ENCODE measurements at places on chromosomes 5 and 9. TPM values are rescaled to one million over a fixed set of nuclear protein-coding genes. Genes with fewer than 3 reads are reported as not detected.

DNA sequence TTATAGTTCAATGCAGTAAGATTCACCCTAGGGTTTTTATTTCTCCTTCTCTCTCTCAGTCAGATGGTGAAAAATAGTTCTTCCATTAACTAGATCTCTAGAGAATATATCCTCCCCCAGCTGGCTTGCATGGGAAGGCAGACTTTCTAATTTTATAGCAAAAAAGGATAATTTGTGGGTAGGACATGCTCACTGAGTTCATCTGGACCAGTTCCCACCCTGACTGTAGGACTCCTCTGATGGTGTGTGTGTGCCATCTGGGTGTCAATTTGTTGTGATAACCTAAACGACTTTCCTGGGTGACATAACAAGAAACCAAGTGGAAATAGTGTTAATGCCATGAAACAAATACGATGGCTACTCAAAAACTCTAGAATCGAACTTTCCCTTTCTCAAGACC, 44.9 kb downstream of the APBA1 start:
- H3K27me3 ChIP-seq: no peaks in the 10 kb centered on the region
- DNase-seq: no peak
- H3K4me3 ChIP-seq: no peak overlapping the region
- H3K36me3 ChIP-seq: no peaks in the 10 kb centered on the region

Gene JAKMIP2
- not detected for total RNA-seq

Gene KLHL3
- total RNA-seq: 4.1 TPM

DNA sequence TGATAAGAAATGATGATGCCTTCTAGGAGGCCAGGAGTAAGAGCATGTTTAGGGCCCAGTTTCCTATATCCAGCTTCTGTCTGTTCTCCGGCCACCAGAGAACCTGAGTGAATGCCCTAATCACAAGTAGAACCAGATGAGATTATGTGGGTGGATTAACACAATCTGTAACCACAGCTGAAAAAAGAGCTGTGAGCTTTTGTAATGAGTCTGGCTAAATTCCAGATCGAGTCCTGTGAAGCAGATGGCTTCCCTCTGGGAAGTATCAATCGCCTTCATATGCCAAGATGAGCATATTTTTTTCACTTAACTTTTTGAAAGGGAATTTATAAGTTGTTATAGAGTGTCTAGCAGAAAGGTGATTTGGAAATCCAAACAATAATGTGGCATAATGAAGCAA, 99.8 kb downstream of the NNT start:
- peaks cover 4% of the 10 kb centered on the region for H3K36me3 ChIP-seq
- no peaks in the 10 kb centered on the region for H3K4me1 ChIP-seq
- no peak overlapping the region for H3K4me3 ChIP-seq
- no peak overlapping the region for H3K27ac ChIP-seq
- no peaks in the 10 kb centered on the region for H3K27me3 ChIP-seq

GRCh38 chr5:41878643-41879478, 8.6 kb upstream of the OXCT1 start:
- H3K4me1 ChIP-seq: no peaks in the 10 kb centered on the region
- H3K4me3 ChIP-seq: no peak overlapping the region
- no peak overlapping the region for H3K27ac ChIP-seq

DNA sequence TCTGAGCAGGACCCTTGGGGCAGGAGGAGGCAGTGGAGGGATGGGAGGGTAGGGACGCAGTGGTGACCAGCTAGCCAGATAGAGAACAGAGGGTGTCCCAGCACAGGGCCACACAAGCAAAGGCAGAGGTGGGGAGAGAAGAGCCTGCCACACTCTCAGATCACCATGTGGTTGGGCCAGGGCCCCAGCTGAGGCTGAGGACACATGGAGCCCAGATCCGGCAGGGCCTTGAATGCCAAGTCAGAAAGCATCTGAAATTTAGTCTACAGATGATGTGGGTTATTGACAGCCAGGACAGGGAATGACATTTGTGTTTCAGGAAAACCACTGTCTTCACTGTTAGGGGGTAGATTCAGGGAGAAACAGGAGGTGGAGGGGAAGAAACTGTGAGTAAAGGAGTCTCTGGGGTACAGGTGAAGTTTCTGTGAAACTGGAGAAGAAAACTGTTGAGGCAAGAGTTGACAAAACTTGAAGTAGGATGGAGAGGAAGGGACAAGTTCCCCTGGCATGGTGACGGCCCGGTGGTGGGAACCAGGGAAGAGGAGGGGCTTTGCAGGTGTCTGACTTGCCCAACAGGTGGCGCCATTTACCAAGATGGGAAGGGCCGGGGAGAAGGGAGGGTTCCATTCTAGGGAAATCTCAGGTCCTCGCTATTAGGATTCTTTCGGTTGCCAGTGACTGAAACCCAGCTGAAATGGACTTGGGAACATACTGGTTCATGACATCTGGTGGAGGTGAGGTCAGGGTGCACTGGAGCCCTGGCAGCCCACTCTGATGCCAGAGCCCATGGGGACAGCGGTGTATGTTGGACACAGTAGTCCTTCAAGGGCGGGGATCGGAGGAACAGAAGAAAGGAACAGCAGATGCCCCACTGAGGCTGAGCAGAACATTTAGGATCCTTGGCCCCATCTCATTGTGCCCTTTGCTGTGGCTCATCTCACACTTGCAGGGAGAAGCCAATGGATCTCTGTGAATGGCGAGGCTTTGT, 100.1 kb downstream of the KCNIP1 start:
- H3K4me1 ChIP-seq: no peaks in the 10 kb centered on the region
- DNase-seq: peak; percentile 6
- H3K27me3 ChIP-seq: peaks cover 4% of the 10 kb centered on the region
- H3K27ac ChIP-seq: no peak overlapping the region
- no peak overlapping the region for H3K4me3 ChIP-seq

Measured in IMR-90 (cell line).